ENCODE measurements at places on chromosomes 4 and X.

DNA sequence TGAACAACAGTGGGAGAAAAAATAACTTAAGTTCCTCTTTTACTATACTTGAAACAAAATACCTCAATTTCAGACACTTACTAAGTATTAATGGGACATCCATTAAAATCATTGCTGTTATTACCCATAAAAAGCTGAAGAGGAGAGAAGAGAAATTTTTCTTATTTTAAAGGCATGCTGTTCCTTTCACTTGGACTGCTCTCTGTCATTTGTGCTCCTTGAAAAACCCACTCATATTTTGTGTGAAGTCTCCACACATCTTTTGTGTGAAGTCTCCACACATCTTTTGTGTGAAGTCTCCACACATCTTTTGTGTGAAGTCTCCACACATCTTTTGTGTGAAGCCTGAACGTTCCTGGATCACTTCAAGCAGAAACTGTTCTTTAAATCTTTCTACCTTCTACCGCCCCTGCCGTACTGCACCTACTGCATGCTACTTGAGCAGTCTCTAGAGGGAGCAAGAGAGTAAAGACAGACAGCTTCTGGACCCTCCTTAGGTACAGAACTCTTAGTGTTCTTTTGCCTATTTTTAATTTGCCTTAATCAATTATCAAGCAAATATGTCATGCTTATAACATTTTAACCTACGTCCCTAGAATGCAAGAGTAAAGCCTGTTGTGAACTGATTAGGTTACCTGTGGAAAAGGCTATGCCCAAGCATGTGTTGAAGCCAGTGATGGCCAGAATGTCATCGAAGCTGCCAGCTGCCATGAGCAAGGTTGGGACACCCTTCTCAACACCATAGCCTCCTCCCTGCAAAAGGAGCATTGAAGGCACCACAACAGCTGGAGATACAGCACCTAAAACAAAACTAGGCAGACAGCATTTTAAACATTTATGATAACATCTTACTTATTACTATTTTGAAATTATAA lies 27.1 kb upstream of the SLC9B1 start:
- no peak for DNase-seq

DNA sequence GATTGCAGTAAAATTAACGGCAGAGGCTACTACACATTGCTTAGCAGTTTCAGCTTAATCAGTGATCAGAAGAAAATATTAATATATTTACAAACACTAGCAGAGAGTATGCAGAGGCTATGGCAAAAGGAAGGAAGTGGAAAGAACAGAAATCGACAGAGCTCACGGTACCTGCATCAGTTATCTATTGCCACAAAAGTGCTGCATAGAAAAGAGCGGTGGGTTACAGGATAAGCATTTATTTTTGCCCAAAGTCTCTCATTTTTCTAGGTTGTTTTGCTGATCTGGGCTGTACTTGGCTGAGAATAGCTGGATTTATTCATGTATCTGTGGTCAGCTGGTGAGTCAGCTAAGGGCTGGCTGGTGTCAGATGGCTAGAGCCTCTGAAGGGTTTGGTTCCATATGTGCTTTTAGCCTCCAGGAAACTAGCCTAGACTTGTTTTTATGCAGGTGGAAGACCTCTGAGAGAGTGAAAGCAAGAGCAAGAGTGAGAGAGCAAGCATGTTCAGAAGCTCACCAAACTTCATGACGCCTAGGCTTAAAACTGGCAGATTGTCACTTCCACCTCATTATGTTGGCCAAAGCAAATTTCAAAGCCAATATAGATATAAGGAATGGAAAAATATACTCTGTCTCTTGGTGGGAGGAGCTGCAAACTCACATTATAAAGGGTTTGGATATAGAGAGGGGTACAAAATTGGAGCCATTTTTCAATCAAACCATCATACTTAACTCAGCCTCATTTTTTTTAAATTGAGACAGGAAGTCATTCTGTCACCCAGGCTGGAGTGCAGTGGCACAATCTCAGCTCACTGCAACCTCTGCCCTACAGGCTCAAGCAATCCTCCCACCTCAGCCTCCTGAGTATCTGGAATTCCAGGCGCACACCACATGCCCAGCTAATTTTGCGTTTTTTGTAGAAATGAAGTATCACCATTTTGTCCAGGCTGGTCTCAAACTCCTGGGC lies 153.2 kb upstream of the RPL34 start:
- no peak for DNase-seq

DNA sequence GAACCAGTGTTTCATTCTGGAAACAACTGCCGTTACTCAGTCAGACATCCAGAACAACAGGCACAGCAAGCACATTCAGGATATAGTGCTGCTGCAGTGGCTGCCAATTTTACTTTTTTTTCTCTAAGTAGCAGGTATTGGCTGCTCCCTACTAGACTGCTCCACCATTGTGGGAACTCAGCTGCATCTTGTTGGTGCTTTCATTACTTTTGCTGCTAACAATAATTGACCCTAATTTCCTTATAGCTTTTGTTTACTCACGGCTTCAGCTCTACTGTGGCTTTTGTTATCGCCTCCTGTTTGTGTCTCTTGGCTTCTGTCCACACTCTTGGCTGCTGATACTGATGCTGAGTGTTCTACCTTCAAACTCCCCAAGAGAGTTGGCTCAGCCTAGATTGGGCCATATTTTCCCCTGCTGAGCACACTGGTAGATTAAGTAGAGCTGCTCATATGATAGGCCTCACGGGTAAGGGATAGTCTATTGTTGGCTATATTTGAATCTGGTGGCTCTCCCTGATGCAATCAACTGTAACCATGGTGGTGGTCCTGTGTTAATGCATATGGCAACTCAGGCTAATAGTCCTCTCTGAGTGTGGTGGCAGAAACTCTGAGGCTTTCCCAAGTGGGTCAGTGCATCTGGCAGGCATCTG lies 44.5 kb upstream of the IL2 start:
- no peak for DNase-seq

- no peak for DNase-seq
Observed at GRCh38 chrX:55695227-55696018, 22.1 kb upstream of the RRAGB start.

GRCh38 chr4:107404591-107405300 lies 315.3 kb downstream of the PAPSS1 start:
- DNase-seq, result no peak

- no peak for DNase-seq
Observed at GRCh38 chr4:13481569-13481968, 2.6 kb downstream of the RAB28 start.

DNA sequence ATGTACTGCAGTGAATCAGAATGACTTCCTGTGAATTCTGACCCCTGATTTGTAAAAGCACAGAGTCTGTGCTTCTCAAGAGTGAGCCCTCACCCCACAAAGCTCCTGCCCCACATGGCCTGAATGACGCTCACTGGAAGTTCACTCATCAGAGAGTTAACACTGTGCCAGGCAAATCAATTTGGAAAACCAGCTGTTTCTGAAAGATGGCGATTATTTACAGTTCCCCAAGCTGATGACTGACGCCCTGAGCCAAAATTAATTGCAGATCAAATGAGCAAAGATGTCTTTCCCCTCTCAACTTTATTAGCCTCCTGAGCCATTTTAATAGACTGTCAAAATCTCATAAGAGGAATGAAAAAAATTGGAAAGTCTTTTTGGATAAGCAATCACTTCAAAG lies 118.0 kb downstream of the SLC2A9 start:
- no peak for DNase-seq

DNA sequence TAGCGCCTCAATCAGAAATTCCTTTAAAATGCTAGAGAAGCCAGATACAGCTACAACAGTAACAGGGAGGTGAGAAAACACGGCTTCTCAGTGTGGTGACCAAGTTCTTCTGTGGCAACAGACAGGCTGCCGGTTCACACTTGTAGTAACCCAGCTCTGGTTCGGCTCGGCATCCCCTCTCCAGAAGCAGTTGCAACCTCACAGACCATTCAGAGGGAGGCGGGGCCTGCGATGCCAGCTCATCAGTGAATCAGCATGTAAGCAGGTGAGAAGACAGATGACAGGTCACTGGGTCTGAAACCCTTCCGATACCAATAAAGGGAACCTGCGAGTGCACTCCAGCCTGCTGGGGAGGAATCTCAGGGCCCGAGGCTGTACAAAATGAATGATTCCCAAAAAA lies 251.0 kb downstream of the KCNIP4 start:
- no peak for DNase-seq

DNA sequence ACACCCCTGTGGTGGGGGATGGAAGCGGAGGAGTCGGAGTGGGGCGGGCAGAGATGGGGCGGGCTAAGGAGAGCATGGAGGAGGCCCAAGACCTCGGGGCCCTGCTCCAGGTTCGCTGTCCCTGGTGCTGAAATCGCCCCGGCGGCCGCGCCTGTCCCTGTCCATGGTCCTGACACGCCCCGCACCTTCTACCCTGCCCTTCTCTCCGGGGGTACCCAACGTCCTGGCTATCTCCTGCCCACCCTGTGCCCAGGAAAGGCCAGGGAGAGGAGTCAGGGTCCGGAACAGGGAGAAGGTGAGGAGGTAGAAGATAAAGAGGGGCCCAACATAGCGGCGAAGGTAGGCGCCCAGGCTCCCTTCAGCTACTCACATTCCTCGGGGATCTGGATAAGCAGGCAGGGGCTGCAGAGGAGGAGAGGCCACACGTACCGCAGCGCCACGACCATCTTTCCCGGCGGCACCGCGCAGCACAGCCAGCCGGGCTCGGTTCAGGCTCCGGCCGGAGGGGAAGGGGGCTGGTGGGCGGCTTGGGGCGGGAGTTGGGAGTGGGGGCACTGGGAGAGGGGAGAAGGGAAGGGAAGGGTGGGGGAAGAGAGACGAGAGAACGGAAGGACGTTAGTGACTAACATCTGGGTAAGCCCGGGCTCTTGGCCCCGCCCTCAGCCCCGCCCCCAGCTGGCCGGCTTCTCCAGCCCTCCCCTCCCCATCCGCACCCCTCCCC lies 10.4 kb downstream of the L1CAM start:
- no peak for DNase-seq

- no peak for DNase-seq
Observed at GRCh38 chr4:109078724-109079123, 223.7 kb downstream of the COL25A1 start.

- DNase-seq, result no peak
Observed at GRCh38 chr4:128825226-128825625, 15.7 kb downstream of the JADE1 start.

DNA sequence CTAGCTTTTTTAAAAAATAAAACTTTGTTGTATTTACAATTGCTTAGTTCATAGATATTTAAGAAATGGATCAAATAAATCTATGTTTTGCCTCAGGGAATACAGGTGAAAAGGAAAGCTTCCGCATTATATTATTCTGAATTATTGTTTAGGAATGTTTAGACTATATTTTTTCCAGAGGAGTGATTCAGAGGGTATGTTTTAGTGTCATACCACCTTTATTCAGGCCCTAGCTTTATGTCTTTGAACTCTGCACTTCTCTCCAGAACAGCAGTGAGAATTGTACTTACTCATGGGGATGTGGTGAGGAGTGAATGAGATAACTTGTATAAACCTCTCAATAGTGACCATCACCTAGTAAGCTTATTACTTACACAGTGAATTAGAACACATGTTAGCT lies 14.0 kb downstream of the SLIT2 start:
- no peak for DNase-seq
